ENCODE measurements at places on chromosomes 7 and 10. TPM values are rescaled to one million over a fixed set of nuclear protein-coding genes. Genes with fewer than 3 reads are reported as not detected.

DNA sequence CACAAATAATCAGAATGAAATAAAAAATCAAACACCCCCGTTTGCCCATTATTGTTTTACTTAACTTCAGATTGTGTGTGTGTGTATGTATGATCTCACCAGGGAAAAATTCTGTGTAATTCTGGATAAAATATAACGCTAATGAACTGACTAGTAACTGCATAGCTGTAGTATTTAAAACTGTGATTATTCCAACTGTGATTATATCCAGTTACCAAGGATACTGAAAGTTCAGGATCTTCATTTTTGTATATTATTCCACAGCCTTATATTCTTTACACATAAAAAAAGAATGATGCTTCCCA is 2.9 kb downstream of the TWIST1 start:
- DNase-seq: no peak

ARF5 gene
- total RNA-seq: 66.0 TPM

DNA sequence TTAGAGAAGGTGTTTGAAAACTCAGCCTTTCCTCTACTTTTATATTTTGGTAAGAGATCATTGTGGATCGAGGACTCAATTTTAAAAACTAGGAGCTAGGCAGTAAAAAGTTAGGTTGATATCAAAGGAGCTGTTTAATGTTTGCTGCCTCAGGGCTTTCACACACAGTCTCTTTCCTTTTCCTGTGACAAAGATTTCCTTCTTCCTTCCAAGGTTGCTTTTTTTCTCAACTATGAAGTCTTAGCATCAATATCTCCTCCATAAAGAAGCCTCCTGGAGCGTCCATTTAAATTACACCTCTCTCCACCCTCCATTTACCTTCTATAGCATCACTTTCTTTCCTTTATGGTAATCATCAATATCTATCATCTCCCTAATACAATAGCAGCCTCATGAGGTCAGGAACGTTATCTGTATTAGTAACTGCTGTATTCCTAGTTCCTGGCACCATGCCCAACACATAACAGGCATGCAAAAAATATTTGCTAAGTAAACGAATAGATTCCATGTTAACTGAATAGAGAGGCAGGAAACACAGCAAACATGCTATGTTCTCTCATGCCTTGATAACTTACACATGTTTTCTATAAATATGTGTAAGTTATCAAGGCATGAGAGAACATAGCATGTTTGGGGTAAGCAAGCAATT is 48.5 kb downstream of the GNAT3 start:
- no peak for DNase-seq

ZNF488 gene
- 0.63 TPM for total RNA-seq

ETV1 gene
- 34.1 TPM for total RNA-seq

- DNase-seq: no peak
Observed at GRCh38 chr10:132297526-132297925, 10.2 kb downstream of the STK32C start.

MOGAT3 gene
- not detected for total RNA-seq

CTAGE15 gene
- total RNA-seq: 3.5 TPM

DNA sequence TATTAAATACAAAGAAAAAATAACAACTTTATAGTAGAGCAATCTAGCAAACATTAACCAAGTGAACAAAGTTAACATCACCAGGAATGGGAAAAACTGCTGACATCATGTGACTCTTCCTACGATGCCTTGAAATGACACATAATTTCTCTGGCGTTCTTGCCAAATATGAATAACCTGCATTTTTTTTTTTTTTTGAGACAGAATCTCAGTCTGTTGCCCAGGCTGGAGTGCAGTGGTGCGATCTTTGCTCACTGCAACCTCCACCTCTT is 126.5 kb upstream of the VKORC1L1 start:
- no peak for DNase-seq

DNA sequence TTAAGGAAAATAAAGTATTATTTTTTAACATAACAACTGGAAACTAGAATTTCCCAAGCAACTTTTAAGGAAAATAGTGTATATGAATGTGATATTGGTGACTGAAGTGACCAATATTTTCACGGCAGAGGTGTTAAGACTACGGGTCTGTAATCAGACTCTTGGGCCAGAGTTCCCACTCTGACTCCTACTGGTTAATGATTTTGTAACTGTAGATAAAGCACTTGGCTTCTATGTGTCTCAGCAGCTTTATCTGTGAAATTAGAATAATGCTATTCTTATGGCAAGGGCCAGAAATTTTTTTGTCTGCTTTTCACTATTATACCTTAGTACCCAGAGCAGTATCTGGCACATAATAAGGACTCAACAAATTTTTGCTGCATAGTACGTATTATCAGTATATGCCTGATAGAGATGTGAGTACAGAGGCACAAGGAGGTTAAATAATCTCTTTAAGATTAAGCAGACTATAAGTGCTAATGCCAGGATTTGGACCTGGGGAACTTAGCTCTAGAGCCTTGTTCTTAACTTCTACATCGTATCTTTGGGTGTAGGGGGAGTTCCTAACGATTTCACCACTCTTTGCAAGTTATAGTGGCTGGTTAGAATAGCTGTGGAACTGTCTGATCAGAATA is 186.1 kb upstream of the SLC26A5 start:
- DNase-seq: no peak

TACC2 gene
- 21.2 TPM for total RNA-seq

DNA sequence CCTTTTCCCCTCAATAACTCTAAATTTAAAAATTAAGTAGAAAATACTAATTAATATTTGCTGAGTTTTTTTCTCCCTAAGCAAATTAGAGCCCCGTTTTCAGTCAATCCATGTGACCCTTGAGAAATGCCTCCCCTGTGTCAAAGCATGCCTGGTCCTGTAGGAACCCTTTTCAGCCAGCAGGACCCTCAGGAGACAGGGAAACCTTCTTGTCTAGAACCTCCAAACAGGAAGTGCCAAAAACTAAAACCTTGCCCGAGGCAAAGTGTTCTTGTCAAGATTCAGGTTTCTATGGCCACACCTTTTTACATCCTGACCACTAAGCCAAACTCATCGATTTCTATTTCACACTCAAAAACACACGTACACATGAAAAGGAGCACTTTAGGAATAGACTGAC is 60.1 kb upstream of the NFE2L3 start:
- no peak for DNase-seq

AKR1C8 gene
- total RNA-seq: not detected

NRCAM gene
- 9.7 TPM for total RNA-seq

C10orf62 gene
- total RNA-seq: not detected

- no peak for DNase-seq
Observed at GRCh38 chr10:103145046-103145445, 48.0 kb downstream of the NT5C2 start.

CREB3L2 gene
- total RNA-seq: 31.5 TPM

IKZF1 gene
- total RNA-seq: 7.8 TPM

GRCh38 chr10:109977382-109977806 is 30.4 kb upstream of the ADD3 start:
- no peak for DNase-seq

EPHB6 gene
- 10.8 TPM for total RNA-seq

DNA sequence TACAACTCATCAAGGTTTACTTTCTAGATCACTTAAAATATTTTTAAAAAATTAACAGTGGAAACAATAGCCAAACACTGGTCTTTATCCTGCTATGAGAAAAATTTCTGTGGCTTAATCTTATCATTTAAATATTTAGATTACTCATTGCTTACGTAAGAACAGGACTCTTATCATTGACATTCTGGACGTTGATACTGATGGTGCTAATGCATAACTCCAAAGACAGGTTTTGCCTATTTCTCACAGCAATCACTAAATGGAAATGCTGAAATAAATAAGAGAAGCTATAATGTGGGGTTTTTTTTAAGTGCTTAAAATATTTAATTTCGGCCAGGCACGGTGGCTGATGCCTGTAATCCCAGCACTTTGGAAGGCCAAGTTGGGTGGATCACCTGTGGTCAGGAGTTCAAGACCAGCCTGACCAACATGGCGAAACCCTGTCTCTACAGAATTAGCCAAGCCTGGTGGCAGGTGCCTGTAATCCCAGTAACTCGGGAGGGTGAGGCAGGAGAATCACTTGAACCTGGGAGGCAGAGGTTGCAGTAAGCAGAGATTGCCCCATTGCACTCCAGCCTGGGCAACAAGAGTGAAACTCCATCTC is 195.0 kb downstream of the HGF start:
- no peak for DNase-seq

DNA sequence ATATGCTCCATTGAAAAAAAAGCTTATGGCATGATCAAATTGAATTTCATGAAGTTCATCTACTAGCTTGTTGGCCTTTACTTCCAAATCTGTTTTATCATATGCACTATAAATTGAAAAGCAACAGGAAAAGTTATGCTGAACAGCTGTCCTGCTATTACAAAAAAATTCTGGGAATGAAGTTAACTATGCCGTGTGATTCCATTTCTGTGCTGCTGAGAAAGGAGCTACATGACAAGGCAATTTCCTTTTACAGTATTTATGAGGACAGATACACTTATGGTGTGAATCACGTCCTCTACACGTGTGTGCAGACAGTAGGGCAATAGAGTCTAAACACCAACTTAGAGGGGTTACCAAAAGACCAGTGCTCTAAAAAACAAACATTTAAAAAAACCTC is 426.5 kb upstream of the AKR1E2 start:
- DNase-seq: no peak

DNA sequence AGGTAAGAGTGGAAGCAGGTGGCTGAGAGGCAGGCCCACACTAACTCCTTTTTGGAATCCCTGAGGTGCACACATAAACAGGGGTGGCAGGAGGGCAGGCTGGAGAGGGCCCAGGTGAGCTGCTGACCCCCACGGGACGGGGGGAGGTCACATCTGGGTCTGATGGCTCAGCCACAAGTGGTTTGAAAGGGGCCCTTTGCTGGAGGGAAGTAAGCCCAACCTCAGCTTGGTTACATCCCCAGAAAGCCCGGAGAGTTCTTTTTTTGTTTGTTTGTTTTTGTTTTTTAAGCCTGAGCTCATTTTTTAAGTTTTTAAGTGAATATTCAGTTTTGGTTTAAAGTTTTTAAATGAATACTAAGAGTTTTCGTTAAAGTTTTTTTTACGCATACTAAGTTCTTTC is 72.8 kb upstream of the CUX1 start:
- no peak for DNase-seq

- no peak for DNase-seq
Observed at GRCh38 chr10:66398669-66399068, 527.2 kb upstream of the LRRTM3 start.

- peak; percentile 55 for DNase-seq
Observed at GRCh38 chr7:46932676-46933424, 649.1 kb downstream of the TNS3 start.

- DNase-seq: no peak
Observed at GRCh38 chr10:5684971-5685763, 529 bp downstream of the TASOR2 start.

- DNase-seq: no peak
Observed at GRCh38 chr10:122163174-122164022, 107.7 kb upstream of the BTBD16 start.

DNA sequence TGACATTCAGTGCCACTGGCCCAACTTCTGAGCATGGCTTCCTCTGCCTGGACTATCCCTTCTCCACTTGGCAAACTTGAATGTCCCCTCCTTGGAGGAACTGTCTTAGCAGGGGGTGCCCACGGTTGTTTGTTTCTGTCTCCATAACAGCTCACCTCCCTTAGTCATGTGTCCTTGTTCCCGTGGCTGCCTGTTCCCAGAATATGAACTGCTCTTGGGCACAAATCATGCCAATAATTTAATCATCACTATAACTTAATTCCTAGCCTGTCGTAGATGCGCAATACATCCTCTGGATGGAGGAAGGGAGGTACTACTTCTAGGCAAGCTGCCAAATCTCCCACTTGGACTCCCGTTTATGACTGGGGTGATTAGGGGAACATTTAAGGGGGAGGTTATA is 173.1 kb downstream of the MYOF start:
- no peak for DNase-seq

DNA sequence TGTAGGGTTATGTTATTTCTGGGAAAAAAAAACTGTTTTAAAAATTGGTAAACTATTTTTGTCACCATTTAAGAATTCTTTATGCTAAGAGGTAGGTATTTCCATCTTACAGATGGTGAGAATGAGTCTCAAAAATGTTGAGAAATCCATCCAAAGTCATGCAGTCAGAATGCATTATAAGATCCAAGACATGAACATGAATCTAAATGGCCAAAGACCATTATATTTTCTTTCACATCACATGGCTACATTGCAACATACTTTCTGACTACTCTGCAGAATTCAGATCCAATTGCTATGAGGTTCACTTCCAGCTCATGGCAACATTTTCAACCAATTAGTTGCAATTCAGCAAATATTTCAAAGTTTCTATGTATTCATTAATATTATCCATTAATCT is 181.2 kb downstream of the TWIST1 start:
- DNase-seq: no peak

GRCh38 chr10:61091531-61091930 is 147.5 kb upstream of the RHOBTB1 start:
- no peak for DNase-seq

CPN1 gene
- total RNA-seq: 0.16 TPM

MCMBP gene
- 60.9 TPM for total RNA-seq

DNA sequence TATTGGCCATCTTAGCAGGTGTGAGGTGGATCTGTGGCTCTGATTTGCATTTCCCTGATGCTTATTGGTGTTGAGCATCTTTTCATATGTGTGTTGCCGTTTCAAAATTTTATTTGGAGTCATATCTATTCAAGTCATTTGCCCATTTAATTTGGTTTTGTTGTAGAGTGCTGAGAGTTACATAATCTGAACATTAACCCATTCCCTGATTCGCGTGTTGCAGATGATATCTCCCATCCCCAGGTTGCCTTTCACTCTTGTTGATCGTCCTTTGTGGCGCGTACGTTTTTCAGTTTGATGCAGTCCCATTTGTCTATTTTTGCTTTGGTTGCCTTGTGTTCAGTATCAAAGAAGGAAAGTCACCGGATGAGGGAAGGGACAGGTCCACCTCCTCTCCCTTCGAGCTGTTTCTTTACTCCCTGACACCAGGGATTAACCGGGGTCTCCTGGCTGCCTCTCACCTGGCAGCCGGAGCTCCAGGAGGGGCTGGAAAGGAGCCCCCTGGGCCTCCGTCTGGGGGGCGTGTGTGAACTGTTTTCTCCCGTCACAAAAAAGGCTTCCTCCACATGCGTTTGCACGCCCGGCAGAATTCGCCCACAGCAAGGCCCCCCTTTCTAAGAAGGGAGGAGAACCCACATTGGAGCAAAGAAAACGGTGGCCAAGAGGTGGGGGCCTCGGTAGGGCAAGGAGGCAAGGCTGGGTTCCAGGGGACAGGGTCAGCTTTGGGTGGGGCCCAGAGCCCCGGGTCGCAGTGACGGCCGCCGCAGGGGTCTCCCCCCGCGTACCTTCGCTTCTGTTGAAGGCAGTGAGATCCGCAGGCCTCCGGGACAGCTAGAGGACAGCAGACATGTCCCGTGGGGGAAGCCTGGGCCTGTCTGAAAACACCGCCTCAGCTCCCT is 8.3 kb downstream of the MNX1 start:
- DNase-seq: no peak

GRCh38 chr7:154735766-154736165 is 267.2 kb downstream of the PAXIP1 start:
- no peak for DNase-seq

KLF14 gene
- 0.32 TPM for total RNA-seq

PON2 gene
- total RNA-seq: 130 TPM

DNA sequence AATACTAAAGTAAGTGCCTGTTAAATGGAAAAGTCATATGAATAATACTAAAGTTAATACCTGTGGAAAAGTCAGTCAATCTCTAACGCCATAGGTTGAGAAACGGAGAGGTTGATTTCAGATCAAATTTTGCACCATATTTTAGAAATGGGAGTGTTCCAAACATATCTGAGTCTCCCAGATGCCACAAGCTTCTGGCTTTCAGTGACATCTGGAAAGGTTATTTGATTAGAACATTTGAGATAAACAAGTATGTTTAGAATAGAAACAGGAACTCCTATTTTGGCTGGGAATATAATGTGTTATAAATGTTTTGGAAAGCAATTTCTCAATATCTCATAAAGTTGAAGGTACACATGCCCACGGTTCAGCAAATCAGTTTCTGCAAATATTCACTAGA is 5.8 kb downstream of the MACC1 start:
- no peak for DNase-seq
